ENCODE measurements at places on chromosomes 6 and 20.

GRCh38 chr6:129778793-129779192 is 68.8 kb upstream of the ARHGAP18 start:
- DNase-seq: no peak

DNA sequence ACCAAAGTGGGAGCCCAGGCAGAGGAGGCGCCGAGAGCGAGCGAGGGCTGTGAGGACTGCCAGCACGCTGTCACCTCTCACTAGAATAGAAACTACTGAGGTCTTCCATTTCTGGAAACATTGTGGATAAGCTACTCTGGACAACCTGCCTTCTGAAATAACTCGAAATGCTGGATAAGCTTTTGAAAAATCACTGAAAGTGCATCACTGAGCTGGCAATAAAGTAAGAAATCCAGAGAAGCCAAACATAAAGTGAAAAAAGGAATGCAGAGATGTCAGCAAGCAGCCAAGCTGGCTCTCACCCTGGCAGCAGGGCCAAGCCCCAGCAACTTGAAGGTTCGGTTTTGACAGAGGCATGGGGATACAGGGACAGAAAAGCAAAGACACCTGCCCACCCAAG is 59.2 kb upstream of the MYLIP start:
- no peak for DNase-seq

DNA sequence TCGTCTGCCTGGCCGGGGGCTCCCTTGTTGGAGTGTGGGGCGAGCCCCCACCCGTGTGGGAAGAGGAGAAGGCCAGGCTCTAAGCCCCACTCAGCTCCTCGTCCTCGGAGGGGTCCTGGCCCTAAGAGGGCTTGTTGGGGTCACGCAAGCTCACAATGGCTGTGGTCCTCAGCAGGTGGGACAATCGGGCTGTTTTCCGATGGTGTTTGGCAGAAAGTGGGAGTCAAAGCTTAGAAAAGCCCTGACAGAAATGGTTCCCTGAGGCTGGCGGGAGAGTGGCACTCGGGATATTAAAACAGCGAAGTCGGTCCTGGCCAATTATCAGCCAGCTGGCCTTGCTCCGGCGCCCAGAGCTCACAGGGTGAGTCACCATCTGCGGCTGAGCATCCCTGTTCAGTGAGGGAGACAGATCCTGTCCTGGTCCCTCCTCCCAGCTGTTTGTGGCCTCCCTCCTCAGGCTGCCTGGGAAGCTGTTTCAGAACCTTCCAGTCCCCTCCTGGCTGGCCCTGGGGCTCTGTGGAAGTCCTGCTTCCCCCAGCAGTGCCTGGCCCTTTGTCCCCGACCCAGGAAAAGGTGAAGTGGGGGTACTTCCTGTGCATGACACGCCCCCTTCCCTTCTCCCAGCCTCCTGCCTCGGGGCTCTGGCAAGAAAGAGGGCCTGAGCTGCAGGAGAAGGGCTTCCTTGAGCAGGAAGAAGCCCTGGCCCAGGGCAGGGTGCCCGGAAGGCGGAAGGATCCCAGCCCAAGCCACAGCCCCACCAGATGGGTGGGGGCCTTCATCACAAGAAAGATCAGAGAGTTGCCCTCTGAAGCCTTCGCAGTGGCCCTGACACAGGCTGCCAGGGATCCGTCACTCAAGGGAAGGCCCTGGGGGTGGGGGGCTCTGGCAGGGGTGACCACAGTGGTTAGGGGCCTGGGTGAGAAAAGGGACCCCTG is 53.6 kb upstream of the BHLHE23 start:
- DNase-seq: no peak

GRCh38 chr20:44008806-44009678 is 94.4 kb downstream of the TOX2 start:
- no peak for DNase-seq

DNA sequence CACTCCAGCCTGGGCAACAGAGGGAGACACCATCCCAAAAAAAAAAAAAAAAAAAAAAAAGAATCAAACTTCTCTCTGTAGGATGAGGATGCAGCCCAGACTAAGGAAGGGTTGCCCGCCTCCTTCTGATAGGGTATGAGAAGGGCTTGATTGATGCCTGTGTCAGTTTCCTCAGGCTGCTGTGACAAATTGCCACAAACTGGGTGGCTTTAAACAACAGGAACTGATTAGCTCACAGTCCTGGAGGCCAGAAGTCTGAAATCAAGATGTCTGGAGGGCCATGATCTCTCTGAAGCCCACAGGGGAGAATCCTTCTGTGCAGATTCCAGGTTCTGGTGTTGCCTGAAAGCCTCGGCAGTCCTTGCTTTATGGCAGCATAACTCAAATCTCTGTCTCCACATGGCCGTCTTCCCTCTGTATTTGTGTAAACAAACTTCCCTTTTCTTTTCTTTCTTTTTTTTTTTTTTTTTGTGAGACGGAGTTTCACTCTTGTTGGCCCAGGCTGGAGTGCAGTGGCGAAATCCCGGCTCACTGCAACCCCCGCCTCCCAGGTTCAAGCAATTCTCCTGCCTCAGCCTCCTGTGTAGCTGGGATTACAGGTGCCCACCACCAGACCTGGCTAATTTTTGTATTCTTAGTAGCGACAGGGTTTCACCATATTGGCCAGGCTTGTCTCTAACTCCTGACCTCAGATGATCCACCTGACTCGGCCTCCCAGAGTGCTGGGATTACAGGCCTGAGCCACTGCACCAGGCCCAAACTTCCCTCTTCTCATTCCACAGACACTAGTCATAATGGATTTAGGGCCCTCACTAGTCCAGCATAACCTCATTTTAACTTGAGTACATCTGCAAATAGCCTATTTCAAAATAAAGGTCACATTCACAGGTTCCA is 11.2 kb upstream of the CDK19 start:
- no peak for DNase-seq

DNA sequence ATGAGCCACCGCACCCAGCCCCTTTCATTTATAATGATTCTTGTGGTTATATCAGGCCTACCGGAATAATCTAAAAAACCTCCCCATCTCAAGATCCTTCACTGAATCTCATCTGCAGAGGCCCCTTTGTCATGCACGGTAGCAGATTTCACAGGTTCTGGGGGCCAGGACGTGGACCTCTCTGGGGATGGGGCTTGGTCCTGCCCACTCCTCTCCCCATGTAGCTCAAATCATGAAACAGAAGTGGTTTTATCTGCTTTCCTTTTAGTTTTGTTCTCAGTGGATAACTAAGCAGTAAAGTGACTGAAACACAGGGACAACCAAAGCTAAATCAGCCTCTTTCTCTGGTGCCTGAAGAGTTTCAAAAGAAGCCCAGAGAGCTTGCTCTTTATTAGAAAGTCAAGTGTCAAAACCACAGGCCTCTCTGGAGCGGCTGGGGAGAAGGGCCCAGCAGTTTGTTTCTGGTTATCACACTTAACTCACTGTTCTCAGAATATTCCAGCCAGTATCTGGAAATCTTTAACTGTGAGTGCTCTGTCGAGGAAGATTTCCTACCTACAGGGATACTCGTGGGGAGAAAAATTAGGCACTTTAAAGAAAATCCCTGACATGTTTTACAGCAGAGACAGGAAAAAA is 60.6 kb upstream of the FAM184A start:
- no peak for DNase-seq

DNA sequence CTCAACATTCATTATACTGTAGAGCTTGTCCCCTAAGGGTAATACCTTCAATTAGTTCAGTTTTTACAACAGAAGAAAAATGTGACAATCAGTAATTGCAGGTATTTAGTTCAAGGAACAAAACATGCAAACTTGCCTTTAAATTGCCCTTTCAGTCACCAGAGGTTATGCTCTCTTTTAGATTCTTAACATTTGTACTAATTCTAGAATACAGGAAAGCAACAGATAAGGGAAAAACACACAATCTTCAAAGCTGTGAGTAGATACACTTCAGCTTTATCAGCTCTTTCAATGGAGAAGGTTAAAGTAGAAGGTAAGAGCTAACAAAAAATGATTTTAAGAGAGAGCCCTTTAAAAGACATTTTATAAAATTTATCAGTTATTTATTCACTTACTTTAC is 173.1 kb downstream of the HS3ST5 start:
- no peak for DNase-seq

GRCh38 chr20:25206548-25206947 is 11.0 kb downstream of the ENTPD6 start:
- DNase-seq: no peak

- no peak for DNase-seq
Observed at GRCh38 chr6:169083508-169083874, 170.2 kb downstream of the THBS2 start.

DNA sequence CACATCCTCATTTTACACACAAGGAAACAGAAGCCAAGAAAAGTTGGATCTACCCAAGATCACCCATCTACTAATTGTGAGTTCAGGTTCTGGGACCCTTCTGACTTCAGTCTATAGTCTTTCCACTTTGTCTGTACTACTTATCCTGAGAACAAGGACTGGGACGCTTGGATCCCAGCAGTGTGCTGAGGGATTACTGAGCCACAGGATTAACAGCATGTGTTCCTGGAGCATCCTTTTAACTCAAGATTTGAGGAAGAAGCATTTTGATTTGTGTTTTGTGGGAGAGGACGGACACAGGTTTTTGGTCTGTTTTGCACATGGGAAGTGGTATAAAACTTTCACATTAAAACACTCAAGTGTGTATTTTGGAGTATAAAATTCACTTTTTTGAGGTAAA is 4.4 kb downstream of the ENPP4 start:
- DNase-seq: no peak

GRCh38 chr6:76677017-76677416 is 604.6 kb upstream of the IMPG1 start:
- DNase-seq: no peak

- DNase-seq: peak; percentile 86
Observed at GRCh38 chr6:37102299-37103168, 67.4 kb upstream of the PIM1 start.

- DNase-seq: no peak
Observed at GRCh38 chr6:160810238-160810637, 108.2 kb downstream of the PLG start.

DNA sequence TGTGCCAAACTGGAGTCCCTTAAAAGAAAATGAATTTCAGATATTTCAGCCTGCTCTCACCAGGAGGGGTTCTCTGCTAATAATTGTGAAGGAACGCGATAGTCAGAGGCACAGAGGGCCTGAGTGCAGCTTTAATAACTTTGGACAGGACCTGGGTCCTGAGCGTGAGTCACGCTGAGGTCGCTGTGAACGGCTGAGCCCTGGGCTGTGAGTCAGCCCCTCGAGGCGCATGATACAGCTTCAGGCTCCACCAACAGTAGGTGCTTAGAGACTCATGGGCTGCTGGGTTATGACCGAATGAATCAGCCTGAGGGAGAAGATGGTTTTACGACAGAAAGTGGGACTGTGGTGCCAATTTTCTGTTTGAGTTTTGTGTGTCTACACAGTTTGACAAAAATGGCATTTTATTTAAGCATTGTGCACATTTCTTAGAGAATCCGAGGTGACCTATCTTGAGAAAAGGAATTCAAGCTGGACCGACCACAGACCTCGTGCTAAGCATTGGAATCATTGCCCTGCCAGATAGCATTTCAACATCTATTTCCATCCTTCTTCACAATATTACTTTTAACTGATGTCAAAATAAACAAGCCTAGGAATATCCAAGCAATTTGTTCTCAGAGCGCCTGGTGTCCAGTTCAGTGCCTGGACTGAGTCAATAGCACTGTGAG is 183.0 kb downstream of the THBS2 start:
- peak; percentile 83 for DNase-seq

GRCh38 chr6:42493914-42494539 is 42.3 kb upstream of the TRERF1 start:
- no peak for DNase-seq

- no peak for DNase-seq
Observed at GRCh38 chr6:154243793-154244750, 112.5 kb downstream of the IPCEF1 start.

- no peak for DNase-seq
Observed at GRCh38 chr20:49986049-49986448, 3.3 kb downstream of the SNAI1 start.

DNA sequence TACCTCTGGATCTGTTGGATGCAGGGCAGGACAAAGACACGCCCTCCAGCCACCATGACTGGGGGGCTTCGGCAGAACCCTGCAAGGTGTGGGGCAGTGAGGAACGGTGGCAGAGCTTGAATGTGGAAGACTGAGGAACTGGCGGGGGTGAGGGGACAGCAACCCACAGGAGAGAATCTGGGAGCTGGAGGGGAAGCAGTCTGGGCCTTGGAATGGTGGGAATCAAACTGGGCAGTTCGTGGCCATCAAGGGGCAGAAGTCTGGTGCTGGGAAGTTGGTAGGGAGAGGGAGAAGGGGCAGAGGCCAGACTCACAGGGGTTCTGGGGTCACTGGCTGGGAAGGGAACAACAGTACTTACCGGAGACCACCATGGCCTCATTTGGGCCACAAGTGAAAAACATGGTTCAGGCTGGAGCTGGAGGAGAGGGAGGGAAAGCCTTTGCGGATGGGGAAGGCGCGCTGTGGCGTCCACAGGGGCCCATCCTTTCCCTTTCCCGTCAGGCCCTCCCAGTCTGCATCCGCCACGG is 635 bp downstream of the FLOT1 start:
- DNase-seq: no peak

DNA sequence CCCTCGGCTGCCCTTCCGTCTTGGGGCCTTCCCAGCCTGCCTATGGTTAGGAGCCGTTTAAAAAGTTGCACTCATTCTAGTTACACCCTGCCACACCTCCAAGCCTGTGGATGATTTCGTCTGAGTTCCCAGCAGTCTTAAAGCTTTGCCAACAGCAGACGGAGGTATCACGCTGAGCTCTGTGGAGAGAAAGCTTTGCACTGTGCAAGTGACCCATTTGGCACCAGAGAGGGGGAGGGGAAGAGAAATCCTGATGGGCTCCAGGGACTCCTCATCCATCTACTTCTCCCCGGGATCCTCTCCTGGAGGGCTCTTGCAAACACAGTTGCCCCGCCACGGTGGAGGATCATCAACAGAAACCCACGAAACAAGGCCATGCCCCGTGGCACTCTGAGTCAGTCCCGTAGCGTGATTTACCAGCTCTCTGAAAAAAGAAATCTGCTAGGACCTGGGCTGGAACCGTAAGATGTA is 98.8 kb upstream of the CITED2 start:
- no peak for DNase-seq

DNA sequence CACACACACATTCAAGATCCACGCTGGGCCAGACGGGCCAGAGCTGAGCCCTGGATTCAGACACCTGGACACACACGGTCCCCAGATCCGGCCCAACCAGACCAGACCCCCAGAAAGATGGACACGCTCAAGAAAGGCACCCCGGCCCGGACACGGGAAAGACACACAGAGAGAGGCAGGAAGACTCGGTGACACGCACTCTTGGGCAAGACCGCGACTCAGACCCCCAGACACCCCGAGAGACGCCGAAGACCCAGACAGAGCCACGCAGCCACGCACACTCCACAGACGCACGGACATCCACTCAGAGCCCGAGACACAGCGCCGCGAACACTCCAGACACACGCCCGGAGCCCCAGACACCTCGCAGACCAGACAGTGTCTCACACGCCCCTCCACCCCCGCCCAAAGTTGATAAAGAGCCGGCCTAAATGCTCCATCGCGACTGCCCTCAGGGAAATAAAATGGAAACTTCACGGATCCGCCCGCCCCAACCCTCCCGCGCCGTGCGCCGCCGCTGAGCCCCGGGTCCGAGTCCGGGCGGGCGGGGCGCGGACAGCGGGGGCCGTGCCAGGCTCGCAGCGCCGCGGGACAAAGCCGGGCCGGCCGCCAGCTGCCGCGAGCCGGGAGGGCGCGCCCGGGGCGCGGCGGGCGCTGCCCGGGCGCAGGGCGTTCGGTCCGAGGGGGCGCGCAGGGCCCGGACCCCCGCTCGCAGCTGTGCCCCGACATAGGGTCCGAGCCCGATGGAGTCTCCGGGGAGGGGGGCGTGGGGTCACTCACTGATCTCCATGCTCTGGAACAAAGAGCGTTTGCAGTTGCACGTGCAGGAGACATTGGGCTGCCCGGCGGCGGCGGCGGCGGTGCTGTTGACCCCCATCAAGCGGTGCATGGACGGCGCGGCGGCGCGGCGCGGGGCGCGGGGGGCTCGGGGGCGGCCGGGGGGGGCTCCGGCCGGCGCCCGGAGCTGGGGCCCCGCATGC is 831 bp downstream of the PMEPA1 start:
- no peak for DNase-seq

All from thoracic aorta (tissue), 2 donors.